Tibial artery (tissue), 4 donors: ENCODE measurements at places on chromosomes 16 and 17.

- no peak for DNase-seq
These were observed 41.4 kb downstream of the ACTG1 start for GRCh38 chr17:81470944-81471817.

DNA sequence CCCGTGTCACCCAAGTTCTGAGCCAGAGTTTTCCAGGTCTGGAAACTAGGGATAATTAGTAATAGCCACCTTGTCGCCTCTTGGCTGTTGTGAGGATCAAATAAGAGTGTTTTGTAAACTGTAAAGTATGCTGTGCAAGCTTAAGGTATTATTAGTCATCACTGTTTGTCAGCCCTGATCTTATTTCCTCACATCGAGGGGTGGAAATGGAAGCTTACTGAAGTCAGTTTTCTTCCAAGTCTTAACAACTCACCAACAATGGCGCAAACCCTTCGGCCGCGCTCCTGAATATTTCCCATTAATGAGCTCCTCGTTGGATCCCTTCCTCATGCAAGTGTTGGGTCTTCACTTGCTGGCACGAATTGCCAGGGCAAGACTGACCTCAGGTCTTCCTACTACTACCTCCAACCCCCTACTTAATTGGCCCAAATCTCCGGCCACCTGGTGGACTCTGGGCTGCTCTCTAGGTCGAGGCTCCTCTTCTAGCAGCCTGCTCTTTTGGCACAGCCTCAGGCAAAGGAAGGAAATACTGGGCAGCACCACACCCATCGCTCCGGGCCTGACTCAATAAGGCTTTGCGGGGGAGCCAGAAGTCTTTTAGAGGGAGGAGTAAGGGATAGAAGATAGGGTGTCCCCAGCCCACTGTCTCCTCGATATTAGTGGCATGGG lies 885 bp upstream of the SLC35B1 start:
- no peak for DNase-seq

DNA sequence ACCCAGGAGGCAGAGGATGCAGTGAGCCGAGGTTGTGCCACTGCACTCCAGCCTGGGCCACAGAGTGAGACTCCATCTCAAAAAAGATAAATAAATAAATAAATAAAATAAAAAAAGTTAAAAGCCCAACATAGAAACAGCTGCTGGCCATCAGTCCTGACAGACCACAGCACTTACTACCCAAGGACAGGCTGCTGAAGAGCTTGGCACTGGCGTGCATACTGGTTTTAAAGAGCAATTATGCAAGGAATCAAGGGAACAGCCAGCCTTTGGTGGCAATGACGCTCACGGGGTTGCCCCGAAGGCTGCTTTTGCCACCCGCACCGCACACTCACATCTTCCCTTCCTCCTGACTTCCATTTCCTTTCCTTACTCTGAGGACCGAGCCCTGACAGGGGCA lies 4.2 kb downstream of the PLD6 start:
- no peak for DNase-seq

DNA sequence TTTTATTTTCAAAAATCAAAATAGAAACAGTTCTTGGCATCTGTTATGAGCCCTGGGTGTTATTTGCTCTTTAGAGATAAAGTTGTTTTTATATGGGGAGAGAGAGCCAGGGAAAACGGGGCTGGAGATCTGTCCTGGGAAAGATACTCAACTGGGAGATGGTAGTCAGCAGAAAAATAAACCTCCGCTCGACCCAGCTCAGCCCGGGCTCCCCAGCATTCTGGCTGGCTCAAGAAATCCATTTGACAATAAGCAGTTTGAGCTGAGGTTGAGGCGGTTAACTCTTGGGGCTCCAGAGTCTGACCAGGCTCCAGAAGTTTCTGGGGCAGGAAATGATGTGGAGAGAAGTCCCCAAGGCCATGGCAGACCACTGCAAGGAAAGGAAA lies 151.9 kb downstream of the IRX5 start:
- no peak for DNase-seq

GRCh38 chr16:1305823-1306222 lies 3.6 kb upstream of the UBE2I start:
- DNase-seq, result no peak

- peak; percentile 78 for DNase-seq
These were observed 313 bp downstream of the UBTF start for GRCh38 chr17:44219108-44219615.

DNA sequence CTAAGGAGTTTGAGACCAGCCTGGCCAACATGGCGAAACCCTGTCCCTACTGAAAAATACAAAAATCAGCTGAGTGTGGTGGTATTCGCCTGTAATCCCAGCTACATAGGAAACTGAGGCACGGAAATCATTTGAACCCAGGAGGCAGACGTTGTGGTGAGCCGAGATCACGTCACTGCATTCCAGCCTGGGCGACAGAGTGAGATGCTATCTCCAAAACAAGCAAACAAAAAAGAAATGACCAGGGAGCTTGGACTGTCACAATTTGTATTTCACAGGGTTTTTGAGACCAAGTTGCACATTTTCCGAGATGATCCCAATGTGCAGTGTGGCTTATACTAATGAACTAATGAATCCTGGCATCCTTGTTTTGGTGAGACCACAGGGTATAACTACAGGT lies 156.5 kb downstream of the SLC39A11 start:
- DNase-seq, result no peak

DNA sequence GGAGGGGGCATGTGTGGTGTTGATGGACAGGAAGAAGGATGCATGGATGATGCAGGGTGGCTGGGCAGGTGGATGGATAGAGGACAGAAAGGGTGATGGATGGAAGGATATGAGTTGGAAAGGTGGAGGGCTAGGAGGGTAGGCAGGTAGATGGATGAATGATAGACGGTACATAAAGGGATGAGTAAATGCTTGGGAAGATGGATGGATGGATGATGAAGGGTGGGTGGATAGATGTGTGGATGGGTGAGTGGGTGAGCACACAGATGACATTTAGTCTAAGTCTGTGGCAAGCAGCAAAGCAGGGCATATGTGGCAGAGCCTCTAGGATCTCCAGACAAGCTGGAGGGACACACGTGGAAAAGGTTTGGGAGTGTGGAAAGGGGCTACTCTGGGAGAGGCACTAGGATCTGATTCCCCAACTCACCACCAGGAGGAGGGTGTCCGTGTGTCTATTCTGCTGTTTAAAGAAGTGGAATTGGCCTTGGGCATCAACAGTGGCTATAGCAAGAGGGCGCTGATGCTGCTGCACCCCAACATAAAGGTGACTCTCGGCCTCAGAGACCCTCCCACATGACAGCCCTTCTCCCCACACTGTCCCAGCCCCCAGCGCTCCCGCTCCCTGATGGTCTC lies 8.2 kb downstream of the PLD2 start:
- DNase-seq, result no peak

GRCh38 chr17:41907185-41907556 lies 11.6 kb downstream of the ACLY start:
- no peak for DNase-seq

DNA sequence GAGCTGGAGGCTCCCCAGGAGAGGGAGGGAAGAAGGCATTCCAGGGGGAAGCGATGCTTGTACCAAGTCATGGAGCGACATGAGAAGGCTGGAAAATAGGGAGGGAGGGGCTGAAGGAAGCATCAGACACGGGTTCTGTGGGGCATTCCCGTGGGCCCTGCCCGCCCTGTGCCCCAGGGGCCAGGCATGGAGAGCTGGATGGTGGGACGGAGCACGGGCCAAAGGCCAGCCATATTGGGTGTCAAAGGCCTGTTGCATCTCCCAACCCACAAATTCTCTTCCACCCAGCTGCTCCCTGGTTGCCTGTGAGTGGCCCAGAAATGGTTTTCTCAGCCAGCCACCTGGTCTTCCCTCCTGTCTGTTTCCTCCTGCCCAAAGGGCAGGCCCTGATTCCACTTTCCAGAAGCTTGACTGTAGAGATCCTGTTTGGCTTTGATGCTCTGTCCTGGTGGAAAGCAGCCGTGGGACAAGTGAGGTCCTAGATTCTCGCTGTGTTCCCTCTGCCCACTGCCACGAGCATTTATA lies 3.2 kb downstream of the CDR2L start:
- no peak for DNase-seq

DNA sequence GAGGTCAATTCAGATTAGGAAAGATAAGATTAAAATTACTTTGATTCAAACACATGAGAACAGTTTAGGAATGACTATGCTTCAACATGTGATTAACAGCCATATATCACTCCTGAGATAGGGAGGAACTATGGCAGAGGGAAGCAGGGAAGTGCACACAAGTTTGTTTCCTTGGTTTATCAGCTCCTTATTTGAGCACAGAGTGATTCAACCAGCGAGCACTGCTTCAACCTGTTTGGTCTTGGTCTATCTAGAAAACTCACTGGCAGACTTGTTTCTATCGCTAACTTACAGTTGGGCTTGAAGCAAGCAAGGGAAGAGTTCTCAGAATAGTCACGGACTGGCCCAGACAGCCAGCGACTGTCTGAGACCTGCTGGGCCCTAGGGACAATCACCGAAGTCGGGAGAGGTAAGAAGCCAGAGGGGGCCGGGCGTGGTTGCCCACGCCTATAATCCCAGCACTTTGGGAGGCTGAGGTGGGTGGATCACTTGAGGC lies 23.5 kb downstream of the TUBG1 start:
- no peak for DNase-seq

DNA sequence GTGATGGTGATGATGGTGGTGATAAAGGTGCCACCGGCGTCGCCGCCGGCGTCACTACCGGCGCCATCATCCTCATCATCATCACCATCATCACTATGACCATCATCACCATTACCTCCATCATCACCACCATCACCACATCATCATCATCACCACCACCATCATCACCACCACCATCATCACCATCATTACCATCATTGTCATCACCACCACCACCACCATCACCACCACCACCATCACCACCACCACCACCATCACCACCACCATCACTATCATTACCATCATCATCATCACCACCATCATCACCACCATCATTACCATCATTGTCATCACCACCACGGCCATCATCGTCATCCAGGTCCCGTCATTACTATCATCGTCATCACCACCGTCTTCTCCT lies 179.7 kb downstream of the NPIPB11 start:
- DNase-seq, result no peak

GRCh38 chr17:79630126-79630525 lies 19.3 kb upstream of the RBFOX3 start:
- peak; percentile 2 for DNase-seq

- DNase-seq, result peak; percentile 62
These were observed 52.5 kb upstream of the MTSS2 start for GRCh38 chr16:70738083-70738977.

GRCh38 chr17:75011401-75012095 lies 922 bp upstream of the MRPL58 start:
- DNase-seq, result peak; percentile 78

GRCh38 chr17:27247071-27247957 lies 46.6 kb upstream of the WSB1 start:
- DNase-seq, result peak; percentile 78

- DNase-seq, result peak; percentile 52
These were observed at the start of gene TMC8 for GRCh38 chr17:78130437-78131101. TMC8 (plus strand) TSS chr17:78130771; CDS start chr17:78131589, 818 bp downstream.

- no peak for DNase-seq
These were observed 16.2 kb upstream of the BAHCC1 start for GRCh38 chr17:81378941-81379511.
